ENCODE measurements at places on chromosomes 7 and 10.

DNA sequence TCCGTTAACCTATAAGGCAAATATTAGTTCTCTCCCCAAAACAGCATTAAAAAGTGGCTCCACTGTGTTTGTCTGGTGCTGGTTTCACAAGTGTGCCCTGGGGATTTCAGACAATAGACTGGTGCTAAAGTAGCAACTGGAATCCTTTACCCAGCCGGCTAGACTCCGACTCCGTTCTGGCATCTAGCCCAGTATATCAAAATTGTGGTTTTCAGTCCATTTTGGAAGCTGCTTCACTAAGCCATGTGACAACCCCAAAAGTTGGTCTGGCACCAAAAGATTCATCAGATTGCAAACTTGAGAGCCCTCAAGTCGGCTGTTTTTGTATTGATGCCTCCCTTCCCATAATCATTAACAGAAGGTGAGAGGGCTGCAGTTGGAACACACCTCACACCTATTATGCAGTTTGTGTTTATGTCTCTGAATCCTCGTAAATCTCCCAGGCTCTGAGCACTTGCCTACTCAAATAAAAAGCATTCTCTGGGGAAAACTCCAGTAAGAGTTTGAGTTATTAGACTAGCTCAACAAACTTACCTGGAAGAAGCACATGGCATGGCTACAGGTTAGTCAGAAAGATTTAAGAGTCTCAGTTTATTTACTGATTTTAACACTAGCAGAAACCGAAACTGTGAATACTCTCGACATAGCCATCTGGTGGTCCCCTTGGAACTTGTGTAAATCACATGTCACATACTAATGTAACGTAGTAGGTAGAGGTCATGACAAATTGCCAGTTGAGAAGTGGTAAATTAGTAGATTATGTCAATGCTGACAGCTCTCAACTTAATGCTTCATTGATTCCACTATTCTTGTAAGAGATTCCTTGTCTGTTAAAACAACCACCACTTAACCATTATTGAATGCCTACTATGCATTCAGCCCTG lies 14.8 kb upstream of the WNT16 start:
- no peak for DNase-seq

DNA sequence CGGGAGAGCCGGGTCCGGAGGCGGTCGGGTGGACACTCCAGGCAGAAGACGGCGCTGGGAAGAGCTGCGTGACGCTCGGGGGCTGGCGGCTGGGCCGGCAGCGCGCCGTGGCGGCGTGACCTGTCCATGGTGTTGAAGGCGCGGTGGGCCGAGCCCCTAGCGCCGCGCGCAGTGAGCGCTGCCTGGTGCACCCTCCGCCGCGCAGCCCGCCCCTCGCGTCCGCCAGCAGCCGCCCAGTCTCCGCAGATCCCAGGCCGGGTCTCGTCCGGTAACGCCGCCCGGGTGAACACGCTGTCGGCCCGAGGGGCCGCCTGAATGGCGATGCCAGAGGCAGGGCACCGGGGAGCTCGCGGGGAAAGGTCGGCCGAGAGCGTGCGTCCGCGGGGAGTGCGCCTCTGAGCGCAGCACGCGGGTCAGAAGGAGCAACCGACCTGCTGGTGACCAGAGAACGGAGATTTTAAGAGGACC lies 657 bp upstream of the TMEM178B start:
- no peak for DNase-seq

GRCh38 chr7:29612596-29612995 lies 49.0 kb downstream of the PRR15 start:
- no peak for DNase-seq

DNA sequence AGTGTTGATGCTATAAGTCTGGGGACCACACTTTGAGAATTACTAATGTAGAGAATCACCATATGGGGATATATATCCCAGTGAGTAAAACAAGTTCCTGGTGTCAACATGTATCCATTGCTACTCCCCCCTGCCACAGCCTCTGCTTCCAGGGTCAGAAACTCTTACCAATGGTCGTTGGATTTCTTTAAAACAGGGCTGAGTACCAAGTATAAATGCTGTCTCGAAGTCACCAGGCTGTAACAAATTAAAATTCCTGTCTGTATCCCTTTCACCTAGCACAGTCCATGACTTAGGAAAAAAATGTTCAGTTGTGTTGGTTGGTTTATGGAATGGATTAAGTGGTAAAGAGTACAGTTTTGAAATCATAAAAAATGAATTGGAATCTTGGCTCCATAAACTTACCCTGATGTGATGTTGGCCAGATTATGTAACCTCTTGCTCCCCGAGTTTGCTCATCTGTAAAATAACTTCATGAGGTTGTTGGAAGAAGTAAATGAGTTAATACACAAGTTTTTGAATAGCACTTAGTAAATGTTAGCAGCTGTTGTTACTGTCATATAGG lies 364.0 kb upstream of the LRGUK start:
- no peak for DNase-seq

- DNase-seq, result peak; percentile 13
These were observed 10.1 kb downstream of the AVPI1 start for GRCh38 chr10:97676770-97677581.

GRCh38 chr7:115749924-115750323 lies 280.6 kb downstream of the TFEC start:
- DNase-seq, result no peak

GRCh38 chr10:132542086-132542775 lies 4.6 kb downstream of the INPP5A start:
- no peak for DNase-seq

- DNase-seq, result peak; percentile 12
These were observed 1.9 kb downstream of the FOXK1 start for GRCh38 chr7:4683884-4684565.

Data from amniotic stem cell (primary cell).